Stimulated activated CD4-positive, alpha-beta T cell treated with anti-CD3 and anti-CD28 coated beads, Interleukin-4, amount 100 ng/mL, for 48 hours (primary cell): ENCODE measurements at places on chromosomes 7 and 10.

- DNase-seq: no peak
These were observed 7.2 kb downstream of the CPA2 start for GRCh38 chr7:130273933-130274255.

GRCh38 chr10:25683344-25683743, 250.7 kb upstream of the MYO3A start:
- no peak for DNase-seq

DNA sequence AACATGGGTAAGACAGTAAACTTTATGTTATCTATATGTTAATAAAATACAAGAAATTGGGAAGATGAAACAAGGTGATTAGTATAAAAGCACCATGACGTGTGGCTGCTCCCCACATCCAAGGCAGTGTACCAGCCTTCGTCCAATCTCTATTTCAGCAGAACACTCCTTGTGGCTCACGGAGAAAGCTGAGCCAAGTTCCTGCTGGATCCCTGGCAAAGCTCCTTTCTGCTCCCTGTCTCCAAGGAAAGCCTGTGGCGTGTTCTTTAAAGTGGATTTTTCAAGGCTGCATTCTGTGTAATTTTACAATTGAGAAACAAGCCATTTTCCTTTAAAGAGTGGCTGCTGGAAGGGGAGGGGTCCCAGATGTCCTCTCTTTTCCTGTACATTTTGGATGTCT, 467.3 kb downstream of the PTPRN2 start:
- no peak for DNase-seq

DNA sequence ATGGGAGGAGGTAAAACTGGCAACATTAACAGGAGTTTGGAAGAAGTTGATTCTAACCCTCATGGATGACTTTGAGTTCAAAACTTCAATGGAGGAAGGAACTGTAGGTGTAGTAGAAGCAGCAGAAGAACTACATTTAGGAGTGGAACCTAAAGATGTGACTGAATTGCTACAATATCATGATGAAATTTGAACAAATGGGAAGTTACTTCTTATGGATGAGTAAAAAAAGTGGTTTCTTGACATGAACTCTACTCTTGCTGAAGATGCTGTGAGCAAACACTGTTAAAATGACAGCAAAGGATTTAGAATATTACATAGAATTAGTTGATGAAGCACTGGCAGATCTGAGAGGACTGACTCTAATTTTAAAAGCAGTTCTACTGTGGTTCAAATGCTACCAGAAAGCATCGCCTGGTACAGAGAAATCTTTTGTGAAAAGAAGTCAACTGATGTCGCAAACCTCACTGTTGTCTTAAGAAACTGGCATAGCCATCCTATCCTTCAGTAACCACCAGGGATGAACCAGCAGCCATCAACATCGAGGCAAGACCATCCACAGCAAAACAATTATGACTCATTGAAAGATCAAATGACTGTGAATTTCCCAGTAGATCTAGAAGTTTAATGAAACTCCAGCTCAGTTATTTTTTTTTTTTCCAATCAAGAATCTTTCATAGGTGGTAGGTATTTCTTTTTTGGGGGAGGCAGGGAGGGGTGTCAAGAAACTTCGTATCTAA, 20.8 kb downstream of the BRAF start:
- no peak for DNase-seq

DNA sequence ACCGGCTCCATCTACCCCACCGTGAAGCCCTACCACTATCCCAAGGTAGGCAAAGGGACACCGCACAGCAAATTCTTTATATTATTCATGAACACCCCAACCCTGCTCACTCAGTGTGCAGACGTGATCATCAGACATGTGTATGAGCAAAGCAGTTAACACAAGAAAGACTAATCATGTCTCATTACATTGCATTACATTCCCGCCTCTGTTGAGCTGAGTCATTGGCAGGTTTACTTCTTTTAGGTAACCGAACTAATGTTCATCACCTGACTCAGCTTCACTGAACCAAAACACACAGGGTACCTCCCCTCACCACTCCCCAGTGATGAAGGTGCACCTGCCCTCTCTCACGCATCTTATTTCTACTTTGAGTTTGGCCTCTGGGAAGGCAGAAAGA, 233.4 kb downstream of the PAXIP1 start:
- DNase-seq: no peak

- DNase-seq: no peak
These were observed 55.7 kb upstream of the SRPK2 start for GRCh38 chr7:105444342-105444987.

DNA sequence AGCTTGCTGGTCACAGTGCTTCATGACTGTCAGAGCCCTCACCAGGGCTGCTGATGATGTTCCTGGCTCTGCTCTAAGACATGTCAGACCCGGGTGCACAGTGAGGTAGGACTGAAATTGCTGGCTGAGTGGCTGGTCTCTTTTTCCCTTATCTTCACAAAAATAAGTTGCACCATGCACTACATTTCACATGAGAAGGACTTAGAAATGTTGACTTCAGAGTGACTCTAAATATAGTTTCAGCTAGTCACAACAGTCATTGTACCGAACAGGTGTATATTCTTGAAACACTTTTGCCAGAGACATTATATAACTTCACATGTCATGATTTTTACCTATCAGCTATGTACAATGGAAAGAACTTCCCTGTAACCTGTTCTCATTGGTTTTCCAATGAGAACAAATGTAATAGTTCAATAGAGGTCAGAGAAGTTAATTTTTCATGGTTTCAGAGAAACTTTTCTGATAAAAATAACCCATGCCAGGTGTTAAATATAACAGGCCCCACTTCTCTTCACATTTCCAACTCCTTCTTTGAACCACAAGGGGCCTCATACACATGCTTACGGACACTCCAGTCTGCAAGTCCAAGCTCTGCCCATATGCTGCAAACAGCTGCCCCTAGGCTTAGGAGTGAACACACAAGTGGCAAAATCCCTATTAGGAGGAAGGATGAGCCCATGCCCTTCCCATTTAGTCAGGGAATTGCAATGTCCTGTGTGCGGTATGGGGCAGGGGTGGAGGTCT, 115.6 kb downstream of the CDK6 start:
- no peak for DNase-seq

- no peak for DNase-seq
These were observed 47.8 kb downstream of the INSIG1 start for GRCh38 chr7:155345490-155345889.

- no peak for DNase-seq
These were observed 479 bp downstream of the PNPLA8 start for GRCh38 chr7:108525327-108525984.

- DNase-seq: no peak
These were observed 4.6 kb downstream of the CDK5 start for GRCh38 chr7:151053096-151053495.

- DNase-seq: no peak
These were observed 453.4 kb upstream of the NFE2L3 start for GRCh38 chr7:25698451-25699113.

- DNase-seq: no peak
These were observed 554.3 kb upstream of the MGMT start for GRCh38 chr10:128912568-128913311.
